Progenitor cell of endocrine pancreas (in vitro differentiated cells): ENCODE measurements at places on chromosomes 5 and 9.

- DNase-seq, result no peak
These were observed 29.4 kb upstream of the LIFR start for GRCh38 chr5:38585816-38586215.

GRCh38 chr5:180807654-180808414 is 5.2 kb upstream of the MGAT1 start:
- no peak for DNase-seq

- DNase-seq, result no peak
These were observed 52.4 kb upstream of the SHISAL2B start for GRCh38 chr5:64637837-64638443.

- no peak for DNase-seq
These were observed 339.9 kb downstream of the ADGRV1 start for GRCh38 chr5:90898326-90899013.

GRCh38 chr5:52983731-52984636 is 5.2 kb upstream of the ITGA2 start:
- DNase-seq, result no peak

- no peak for DNase-seq
These were observed 22.0 kb upstream of the NIPBL start for GRCh38 chr5:36854402-36855140.

GRCh38 chr9:95204310-95204709 is 113.2 kb downstream of the FANCC start:
- no peak for DNase-seq

- no peak for DNase-seq
These were observed 18.7 kb downstream of the PCDHGC5 start for GRCh38 chr5:141507387-141508091.

DNA sequence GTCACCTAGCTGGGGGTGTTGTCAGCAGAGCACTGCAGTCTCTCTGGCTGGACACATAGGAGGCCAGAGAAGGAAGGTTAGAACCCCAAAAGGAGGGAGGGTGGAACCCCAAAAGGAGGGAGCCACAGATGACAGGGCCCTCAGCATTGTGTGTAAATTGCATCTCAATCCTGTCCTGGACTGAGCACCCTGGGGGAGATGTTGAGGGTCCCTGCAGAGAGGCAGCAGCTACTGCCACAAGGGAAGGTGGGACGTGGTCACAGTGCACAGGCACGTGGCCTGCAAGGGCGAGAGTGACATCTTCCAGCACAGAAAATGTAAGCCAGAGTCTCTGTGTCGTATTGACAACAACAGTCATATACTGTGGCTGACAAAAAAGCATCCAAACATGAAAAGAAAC is 36.5 kb upstream of the CEP72 start:
- DNase-seq, result no peak

DNA sequence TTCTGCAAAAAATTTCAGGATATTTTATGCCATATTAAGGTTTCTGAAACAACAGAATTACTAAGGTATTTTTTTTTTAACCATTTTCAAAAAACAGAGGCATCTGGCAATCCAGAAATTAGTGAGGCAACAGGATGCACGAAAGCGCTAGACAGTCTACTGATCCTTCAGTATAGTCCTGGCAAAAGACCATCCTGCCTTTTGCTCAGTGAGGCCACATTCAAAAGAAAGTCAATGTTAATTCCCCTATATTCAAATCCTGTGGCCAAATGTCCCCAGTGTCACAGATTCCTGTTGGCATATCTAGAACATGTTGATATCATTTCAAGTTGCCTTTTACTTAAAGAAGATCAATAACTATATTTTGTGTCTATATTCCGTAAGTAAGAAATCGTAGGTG is 13.1 kb upstream of the NFIB start:
- no peak for DNase-seq

DNA sequence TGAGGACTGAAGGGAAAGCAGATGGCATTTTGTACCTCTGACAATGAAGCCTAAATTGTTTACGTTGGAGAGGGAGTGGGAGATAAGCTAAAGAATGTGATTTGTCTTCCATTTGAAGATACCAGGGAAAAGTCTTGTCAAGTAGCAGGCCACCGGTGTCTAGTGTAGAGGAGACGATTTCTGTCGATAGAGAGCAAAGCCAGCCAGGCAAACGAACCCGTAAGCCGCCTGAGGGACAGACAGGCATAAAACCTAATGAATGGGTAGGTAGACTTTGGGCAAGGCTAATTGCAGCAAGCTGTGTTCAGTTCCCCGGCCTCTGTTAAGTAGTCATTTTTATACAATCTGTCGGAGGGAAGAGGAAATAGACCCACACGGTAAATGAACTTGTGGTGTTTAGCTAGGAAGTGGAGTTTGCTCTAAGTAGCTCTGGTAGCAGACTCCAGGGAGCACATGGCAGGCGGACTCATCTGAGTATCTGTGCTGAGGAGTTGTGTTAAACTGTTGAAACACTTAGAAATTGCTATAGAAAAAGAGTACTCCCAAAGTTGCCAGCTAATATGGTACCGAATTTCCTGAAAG is 28.8 kb downstream of the SMARCA2 start:
- DNase-seq, result no peak

DNA sequence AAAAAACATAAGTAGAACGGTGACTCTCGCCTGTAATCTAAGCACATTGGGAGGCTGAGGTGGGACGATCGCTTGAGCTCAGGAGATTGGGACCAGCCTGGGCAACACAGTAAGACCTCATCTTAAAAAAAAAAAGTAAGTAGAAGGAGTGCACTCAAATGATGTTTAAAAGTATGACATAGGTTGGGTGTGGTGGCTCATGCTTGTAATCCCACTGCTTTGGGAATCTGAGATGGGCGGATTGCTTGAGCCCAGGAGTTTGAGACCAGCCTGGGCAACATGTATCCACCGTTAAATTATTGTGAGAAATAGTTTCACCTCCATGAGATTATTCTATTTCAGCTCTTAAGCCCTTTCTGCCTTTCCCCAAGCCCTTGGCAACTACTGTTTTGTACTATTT is 11.2 kb downstream of the DENND4C start:
- DNase-seq, result no peak

DNA sequence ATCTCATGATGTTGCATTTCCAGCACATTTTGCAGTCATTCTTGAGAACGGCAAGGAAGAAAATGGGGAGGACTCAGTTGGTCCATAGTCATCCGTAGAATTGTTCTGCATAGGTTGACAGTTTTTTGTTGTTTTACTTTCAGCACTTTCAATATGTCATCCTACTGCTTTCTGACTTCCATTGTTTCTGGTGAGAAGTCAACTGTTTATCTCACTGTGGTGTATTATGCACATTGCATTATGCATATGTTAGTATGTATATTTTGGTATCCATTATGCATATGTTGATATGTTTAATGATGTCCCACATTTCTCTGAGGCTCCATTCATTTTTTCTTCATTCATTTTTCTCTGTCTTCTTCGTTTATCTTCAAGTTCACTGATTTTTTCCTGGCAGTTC is 10.5 kb downstream of the ADAMTS16 start:
- DNase-seq, result no peak

DNA sequence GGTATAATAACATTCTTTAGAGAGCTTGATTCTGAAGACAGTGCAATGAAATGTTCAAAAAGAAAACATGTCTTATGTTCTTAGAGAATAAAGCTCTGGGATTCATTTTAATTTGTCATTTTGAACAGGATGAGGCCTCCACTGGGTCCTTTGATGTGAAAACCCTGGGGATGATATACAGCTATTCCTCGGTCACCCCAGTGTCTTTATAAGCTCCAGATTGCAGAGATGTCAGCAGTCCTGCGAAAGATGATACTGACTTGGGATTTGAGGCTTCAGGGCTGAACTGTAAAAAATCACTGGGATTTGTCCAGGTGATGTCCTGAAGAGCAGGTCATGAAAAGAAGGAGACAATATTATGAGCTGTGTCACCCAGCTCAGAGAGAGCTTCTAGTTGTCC is 529.7 kb upstream of the ZNF608 start:
- no peak for DNase-seq

DNA sequence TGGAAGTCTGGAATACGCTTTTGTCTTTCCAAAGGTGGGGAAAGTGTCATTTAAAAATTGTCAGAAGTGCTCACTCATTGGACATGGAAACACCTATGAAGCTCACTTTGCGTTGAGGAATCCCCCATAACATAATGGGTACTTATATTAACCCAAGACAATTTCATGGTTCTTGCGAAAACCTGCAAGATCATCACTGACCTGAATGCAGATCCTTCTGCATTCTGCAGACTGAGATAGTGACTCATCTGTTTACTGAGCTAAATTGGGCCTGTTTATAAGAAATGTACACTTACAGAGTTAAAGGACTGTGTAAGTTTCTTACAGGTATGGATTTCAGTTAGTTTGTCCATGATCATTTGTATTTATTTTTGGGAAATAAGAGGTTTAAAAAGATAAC is 153.0 kb downstream of the HMHB1 start:
- no peak for DNase-seq

GRCh38 chr5:13910201-13910600 is 34.3 kb downstream of the DNAH5 start:
- no peak for DNase-seq

DNA sequence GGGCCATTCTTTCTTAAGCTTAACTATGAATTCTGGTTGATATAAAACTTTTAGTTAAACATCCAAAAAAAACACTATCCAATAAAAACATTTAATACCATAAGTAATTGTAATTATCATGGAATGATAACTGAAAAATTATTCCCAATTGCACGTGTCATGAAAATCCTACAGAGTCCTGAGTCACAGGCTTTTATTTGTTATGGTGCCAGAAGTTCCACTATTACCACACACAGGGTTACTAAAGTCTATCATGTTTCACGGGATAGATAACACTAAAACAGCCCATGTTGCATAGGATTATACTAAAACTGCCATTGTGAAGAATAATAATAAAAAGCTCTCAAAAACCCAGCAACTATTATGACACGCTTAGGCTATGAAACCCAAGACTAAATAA is 1381.8 kb downstream of the EFNA5 start:
- DNase-seq, result no peak

DNA sequence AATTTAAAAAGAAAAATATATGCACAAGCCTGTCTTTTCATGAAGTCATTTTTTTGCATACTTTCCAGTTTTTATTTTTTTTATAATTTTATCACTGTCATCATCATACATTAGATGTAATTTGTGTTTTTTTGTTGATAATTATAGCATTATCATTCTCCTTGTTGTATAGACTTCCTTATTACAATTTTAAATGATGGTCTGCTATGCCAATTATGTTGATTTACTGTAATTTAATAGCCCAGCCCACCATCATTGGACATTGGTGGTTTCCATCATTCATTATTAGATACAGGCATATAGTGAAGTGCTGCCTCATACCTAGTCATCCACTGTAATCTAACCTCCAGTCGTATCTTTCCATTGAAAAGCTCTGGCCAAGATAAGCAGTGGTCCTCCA is 3.8 kb upstream of the TJP2 start:
- no peak for DNase-seq

DNA sequence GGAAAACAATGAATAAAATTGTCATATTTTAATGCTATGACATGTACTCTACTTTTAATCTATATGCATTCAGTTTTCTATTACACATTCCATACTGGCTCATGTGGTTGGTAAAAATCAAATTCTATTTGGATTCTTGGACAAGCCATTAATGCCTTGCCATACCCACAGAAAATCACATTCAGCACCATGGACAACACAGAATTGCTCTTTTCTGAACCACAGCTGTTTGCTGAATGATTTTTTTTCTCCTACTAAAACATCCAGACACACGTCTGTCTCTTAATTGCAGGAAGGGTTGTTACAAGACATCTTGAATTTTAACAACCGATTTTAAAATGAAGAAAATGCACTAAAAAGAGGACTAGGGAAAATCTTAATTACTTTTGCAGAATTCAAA is 675.6 kb downstream of the BRINP1 start:
- no peak for DNase-seq

DNA sequence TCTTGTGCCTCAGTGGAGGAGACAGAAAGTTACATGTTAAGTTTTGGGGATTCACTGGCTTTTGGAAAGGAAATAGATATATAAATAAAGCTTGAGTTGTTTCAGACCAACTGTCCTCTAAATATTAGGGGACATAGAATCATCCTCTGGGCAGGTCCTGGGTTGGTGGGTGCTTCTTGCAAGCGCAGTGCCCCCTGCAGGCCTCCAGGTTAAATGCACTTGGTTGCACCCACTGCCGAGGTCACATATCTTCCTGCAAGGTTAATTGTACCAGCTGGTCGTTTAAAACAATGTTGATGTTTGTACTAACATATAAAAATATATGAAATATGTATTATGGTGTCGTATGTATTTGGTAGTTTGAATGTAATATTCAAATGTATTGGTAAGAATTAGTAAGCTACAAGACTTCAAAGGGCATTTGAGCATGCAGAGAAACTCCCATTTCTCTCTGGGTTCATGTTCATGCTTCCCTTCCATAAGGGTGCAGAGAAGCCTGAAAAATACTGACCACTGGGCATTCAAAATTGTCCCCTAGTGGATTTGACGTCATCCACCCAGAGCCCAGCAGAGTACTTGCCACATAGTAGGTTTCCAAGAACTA is 87.0 kb downstream of the ZNF618 start:
- no peak for DNase-seq

DNA sequence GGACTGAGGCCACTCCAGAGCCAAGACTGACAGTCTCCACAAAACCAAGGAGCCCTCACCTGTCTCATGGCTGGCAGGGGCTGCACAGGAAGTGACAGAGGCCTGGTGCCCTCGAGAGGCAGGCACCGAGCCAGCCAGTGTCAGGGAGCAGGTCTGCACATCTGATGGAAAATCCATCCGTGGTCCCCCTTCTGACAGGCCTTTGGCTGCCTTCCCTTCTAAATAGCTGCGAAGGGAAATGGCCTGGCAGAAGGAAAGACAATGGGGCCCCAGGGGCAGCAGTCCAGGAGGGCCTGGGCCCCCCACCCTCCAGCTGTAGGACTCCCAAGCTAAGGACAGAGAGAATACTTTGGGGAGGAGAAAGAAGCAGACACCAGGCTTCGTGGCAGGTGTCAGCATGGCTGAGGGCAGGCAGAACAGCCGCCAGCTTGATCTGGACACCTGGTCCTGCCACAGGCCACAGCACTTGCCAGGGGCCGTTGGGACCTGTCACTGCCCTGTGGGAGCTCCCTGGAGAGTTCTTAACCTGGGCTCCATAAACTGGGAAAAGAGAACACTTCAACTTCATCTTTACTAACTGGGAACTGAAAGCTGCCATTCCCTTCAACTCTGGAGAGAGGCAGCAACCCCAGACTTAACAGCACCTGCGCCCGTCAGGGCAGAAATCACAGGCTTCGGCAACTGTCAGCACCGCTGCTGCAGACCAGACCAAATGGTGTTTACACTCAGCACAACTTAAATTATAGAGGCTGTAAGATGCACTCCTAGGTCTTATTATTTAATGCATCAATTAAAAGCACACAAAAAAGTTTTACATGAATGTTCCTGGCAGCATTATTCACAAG is 22.0 kb downstream of the ADAMTS2 start:
- DNase-seq, result no peak

GRCh38 chr5:76406673-76407072 is 3.6 kb downstream of the IQGAP2 start:
- no peak for DNase-seq

DNA sequence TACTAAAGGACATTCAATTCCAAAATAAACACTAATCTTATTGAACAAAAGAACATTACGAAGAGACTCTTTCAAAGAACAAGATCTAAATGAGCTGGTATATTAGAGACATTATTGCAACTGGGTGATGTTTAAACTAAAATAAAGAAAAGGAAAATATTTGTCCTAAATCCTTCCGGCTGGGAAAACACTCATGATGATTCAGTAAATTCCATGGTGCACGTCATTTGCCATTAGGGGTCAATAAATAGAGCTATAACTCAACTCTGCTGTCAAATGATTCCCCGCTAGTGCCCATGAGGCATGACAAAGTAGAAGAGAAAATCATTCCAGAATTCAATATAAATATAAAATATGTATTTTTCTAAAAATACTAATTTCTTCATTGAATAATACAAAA is 565.5 kb upstream of the TUSC1 start:
- no peak for DNase-seq
